ENCODE measurements at places on chromosomes 13 and 19.

- DNase-seq, result no peak
Measured at GRCh38 chr13:106036870-106037269, 498.6 kb downstream of the EFNB2 start.

DNA sequence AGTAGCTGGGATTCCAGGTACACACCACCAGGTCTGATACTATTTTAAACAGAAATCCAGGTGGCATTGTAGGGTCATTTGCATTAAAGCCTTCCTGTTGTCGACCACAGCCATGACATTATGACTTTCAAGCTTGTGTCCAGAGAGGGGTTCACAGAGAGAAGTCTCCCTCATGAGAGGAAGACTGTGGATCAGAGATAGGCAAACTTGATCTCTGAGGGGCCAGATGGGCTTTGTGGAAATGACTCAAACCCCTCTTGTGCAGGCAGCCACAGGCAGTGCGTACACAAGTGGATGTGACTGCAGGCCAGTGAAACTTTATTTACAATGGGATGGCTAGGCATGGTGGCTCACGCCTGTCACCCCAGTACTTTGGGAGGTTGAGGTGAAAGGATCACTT is 27.8 kb upstream of the F2RL3 start:
- no peak for DNase-seq

DNA sequence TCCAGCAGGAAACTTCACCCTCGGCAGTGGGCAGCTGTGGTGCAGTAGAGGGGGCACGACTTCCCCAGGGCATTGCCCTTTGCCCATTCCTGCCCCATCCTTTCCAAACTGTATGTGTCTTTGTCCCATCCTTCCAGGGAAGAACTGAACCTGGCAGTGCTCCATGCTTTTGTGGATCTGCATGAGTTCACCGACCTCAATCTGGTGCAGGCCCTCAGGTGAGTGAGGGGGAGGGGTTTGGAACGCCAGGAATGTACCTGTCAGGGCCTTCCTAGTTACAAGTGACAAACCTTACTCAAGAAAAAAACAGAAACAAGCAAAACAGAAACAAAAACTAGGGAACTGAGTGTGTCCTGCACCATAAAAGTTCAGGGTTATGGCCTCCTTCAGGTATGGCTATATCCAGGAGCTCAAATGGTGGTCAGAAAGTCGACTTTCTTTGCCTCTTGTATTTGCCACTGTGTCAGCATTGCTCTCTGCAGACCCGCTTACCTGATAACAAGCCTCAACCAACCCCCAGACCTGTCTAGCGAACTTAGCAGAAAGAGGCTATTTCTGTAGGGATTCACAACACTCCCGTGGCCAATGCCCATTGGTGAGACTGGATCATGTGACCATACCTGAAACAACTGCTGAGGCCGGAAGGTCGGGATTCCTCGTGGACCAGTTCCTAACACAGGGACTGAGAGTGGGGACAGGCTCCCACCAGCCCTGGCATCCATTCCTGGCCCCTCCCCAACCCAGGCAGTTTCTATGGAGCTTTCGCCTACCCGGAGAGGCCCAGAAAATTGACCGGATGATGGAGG is 4.2 kb downstream of the CYTH2 start:
- DNase-seq, result no peak

DNA sequence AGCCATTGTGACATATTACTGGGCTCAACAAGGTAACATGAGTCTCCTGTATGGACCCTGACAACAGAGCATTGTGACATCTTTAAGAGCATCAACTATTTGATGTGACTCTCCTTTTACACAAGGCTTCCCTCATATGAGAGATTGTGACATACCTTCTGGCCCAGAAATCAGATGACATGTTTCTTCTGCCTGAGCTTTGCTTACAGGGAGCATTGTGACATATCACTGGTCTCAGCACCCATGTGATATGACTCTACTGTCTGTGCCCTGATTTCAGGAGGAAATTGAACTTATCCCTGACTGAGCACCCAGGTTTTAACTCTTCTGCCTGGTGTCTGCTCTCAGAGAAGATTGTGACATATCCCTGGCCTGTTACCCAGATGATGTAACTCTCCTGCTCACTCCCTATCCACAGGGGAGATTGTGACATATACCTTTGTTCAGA is 15.9 kb upstream of the ZNF681 start:
- DNase-seq, result no peak

DNA sequence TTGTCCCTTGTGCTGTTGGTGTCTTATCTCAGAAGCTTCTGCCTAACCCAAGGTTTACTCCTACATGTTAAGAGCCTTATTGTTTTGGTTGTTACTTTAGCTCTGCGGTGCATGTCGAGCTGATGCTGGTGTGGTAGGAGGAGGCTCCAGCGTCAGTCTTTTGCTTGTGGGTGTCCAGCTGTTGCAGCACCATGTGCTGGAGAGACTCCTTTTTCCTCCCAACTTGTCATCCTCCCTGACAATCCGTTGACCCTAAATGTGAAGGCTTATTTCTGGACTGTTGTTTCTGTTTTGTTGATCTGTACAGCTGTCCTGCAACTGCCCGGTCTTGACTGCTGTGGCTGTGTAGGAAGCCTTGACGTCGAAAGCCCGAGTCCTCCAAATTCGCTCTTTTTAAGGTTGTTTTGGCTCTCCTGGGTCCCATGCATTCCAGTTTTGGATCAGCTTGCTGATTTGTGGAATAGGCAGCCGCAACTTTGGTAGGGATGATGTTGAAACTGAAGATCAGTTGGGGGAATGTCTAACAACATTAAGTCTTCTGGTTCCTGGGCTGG is 15.3 kb downstream of the NAXD start:
- no peak for DNase-seq

DNA sequence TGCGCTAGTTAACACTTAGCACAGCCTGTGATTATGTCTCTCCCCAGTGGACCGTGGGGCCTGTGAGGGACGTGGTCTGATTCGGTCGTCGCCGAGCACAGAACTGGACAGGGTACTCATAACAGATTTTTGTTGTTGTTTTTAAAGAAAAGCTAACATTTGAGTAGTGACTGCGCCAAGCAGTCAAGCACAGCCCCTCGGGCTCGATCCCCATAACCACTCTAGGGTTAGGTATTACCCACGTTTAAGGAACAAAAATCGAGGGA is 805 bp upstream of the PTOV1 start:
- DNase-seq, result no peak

DNA sequence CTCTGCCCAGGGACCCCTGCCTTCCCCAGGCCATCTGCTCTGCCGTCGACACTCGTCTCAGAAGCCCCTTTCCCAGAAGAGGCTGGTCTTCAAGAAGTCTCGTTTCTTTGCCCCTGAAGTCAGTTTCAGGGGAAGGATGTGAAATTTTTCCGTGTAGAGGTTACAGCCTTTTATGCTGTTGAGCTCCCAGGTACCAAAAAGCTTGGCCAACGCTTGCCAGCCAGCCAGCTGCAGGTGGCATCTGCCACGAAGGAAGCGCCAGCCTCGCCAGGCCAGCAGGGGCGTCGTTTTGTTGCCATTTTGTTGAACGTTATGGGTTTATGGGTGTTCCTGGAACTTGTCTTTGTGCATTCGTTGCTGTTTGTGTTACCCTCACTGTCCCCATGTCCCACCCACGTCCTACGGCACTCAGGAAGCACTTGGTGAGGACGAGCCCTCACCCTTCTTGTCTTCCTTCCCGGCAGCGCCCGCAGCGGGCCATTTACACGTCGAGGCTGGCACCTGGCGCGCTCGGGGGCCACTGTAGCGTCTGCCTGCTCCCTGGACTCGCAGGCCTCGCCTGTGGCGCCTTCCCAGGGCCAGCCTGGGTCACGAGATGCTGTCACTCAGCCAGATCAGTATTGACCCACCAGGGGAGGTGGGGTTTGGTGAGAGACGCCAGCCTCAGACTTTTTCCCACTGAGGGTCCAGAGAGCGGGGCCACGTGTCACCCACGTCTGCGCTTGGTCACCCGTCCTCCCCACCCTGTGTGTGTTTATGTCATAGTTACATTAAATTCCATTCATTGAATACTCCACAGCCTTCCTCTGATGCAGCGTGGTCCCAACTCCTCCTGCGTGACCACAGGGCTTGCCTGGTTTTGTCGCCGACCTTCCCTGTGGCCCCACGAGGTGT is 37.1 kb downstream of the AP1M1 start:
- no peak for DNase-seq

GRCh38 chr13:93805736-93806135 is 579.1 kb downstream of the GPC6 start:
- no peak for DNase-seq

DNA sequence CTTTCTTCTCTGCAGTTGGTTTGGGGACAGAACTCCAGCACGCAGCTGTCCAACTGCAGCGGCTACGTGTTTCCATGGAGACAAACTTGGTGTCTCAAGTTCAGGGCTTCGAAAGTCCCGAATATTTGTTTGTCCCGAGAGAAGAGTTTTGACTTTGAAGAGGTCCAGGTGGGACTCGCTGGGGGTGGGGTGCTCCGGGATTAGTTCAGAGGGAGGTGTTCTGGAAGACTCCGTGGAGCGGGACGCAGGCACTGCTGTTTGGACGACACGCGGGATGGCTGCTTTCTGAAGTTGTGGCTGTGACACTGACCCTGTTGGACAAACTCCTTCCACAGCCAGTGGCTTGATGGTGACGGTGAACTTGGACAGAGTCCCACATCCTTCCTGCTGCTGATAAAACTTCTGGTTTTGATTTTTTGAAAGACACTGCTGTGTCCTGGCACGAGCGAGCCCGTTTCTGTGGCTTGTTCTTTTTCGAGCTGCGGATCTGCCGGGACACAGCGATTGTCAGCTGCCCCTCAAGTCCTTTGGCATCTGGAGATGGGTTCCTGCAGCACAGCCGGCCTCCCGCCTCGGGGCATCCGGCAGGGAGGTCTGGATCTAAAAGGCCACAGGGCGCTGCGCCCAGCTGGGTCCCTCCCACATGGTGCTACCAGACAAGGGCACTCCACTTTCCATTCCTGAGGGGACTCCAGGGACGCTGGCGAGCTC is 15.9 kb upstream of the RANBP3 start:
- no peak for DNase-seq

GRCh38 chr19:4911786-4912672 is 2.7 kb downstream of the UHRF1 start:
- DNase-seq, result peak; percentile 90

DNA sequence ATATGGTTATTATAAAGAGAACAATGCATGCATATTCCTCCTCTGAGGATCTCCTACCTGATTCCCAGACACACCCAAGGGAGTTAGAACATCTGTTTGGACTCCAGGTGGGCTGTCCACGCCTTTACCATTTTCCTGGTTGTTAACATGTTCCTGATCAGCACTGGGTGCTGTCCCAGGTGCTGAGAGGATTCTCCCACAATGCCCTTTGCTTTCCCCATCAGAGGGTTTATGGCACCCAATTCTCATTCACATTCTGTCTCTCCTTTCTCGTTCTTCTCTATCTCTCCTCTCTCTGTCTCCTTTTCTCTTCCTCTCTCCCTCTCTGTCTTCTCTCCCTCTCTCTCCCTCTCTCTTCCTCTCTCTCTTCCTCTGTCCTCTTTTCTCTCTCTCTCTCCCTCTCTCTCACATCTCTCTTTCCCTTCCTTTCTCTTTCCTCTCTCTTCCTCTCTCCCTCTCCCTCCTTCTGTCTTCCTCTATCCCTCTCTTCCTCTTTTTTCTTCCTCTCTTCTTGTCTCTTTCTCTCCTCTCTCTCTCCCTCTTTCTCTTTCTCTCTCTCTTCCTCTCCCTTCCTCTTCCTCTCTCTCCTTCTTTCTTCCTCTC is 3.3 kb upstream of the RDH13 start:
- no peak for DNase-seq

GRCh38 chr19:18562086-18562485 is 4.4 kb downstream of the KXD1 start:
- DNase-seq, result no peak

DNA sequence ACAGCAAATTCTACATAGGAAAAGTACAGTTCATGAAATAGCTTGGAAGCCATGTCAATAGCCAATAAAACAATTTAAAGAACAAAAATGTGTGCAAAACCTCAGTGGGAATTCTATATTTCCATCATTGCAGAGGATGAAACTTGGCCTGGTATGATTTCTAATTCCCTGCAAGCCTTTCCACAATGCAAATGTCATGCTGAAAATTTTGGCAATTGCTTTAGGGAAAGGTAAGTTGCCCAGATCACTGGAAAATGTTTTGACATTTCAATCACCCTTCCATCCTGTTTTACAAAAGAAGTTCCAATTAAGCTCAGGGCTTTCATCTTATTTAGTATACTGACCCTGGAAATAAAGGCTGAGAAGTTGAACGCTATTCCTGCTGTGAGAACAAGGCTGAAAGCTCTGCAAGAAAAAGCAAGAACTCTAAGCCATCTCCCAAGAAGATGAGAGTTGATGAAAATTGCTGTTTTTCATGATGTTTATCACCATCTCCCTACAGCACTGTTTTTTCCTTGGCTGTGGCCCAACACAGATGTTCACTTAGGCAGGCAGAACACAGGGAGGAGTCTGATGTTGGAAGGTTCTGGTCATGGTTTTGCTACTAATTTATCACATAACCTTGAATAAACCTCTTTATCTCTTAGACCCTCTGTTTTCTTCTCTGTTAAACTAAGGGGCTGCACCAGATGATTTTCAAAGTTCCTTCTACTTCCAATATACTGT is 263.7 kb downstream of the KCTD12 start:
- DNase-seq, result no peak

GRCh38 chr13:96824140-96824539 is 170.1 kb downstream of the OXGR1 start:
- DNase-seq, result no peak

DNA sequence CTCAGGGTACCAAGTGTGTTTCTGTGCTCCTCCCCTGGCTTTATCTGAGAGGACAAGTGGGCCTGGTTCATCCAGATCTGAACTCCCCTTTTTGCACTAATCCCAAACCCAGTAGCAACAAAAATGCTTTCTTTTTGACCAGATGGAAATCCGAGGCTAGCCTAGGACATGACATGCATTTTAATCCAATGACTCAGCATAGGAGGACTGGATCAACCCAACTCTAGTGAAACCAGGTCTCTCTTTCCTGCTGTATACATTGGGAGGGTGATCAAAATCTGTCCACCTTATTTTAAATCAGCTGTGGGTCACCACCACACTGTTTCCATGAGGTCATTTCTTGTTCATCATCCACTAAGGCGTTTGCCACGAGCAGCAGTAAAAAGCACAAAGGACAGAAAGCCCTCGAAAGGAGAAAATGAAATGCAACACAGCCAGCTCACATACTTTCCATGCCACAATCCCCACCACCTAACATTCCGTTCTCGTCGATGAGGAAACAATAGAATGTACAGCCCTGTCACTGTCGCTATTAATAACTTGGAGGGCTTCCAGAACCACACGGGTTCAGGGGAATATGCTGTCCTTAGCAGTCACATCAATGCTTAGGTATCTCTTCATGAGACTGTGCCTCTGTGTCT is 543.0 kb downstream of the IRS2 start:
- no peak for DNase-seq

DNA sequence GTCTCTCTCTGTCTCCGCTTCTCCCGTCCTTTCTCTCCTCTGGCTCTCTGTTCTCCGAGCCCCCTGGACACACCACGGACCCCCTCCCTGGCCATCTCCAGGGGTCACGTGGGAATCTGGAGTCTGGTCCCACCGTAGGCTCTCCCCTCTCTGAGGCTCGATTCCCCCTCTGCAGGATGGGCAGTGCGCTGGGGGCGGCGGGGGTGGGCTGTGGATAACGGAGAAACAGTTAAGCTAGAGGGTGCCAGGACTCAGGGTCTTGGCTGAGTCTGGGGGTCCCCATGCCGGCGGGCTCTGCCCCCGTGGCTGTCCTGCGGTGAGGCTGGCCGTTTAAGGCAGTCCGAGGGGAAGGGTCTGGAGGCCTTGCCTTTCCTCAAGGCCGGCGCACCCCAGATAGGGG is 462 bp upstream of the MEIS3 start:
- no peak for DNase-seq
